ENCODE measurements at places on chromosomes 16 and 17.
A peak's percentile ranks its signal among the peaks of the same experiment; 100 is the strongest.

- DNase-seq = no peak
Observed at GRCh38 chr17:2982854-2983253, 80.6 kb downstream of the OR1D5 start.

DNA sequence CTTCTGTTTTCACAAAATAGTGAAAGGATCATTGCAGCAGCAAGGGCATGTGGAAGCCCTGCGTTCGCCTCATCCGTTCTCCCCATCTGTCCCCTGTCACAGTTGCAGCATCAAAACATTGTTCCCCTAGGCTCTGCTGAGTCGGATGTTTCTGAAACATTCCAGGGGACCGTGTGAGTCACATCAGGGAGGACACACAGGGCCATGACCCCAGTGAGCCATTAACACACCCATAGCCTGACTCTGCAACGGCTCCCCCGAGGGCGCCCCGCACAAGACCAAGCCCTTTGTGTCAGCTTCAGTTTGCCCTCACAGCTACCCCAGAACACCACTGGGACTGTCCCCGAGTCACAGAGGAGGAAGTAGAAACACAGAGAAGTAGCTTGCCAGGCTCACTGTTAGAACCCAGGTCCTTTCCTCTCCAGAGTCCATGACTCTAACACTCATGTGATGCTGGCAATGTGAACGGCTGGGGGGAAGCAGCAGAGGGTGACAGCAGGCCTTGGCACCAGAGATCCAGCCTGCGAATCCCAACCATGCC is 63.3 kb upstream of the HSBP1 start:
- DNase-seq = no peak

- peak; percentile 24 for DNase-seq
Observed at GRCh38 chr17:67434061-67434525, 57.0 kb downstream of the PITPNC1 start.

GRCh38 chr17:69819316-69820087 is 255.5 kb upstream of the KCNJ16 start:
- no peak for DNase-seq

GRCh38 chr17:15311996-15312395 is 29.4 kb downstream of the TEKT3 start:
- DNase-seq = no peak

GRCh38 chr16:81688182-81688581 is 90.9 kb upstream of the PLCG2 start:
- no peak for DNase-seq

DNA sequence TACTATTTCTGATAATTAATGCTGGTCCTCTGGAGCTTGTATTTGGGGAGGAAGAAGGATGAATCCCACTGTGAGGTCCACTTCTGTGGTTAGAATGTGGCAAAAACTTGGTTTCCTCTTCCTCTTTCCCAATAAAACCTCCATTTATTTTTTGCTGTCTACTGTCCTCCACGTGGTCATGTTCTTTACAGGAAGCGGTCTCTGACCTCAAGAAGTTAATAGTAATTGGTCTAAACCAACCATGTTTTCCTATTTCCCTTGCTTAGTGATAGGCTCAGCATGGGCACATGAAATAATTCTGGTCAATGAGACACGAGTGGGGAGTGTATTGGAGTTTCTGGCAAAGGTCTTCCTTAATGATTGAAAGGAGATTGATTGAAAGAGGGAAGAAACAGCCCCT is 33.9 kb downstream of the CHP2 start:
- DNase-seq = no peak

DNA sequence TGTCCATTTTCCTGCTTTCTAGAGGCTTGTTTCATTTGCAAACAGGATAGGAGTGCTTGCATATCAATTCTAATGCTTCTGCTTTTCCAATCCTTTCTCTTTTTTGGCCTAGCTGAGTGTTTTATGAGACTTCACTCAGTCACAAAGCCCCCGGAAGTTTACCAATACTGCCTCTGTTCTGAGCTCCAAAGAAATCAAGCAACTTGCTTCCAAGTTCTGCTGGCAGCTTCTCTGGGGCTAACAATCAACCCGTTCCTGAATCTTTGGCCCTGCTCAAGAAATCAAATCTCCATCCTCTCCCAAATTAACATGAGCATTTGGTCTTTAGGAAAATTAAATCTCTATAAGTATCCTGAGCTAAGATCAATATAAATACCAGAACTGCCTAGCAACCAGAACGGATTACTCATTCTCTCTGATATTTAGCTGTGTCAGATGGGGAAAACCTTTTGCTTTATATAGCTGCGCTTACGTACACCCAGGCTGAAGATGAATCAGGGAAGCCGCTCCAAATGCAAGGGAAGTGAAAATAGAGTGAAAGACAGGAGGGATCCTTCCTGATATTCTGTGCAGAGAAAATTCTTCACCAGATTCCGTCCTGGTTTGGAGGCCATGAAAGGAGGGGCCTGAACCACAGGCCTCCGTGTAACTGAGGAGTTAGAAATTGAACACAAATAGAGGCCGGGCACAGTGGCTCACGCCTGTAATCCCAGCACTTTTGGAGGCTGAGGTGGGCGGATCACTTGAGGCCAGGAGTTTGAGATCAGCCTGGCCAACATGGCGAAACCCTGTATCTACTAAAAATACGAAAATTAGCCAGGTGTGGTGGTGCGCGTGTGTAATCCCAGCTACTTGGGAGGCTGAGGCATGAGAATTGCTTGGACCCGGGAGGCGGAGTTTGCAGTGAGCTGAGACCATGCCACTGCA is 23.3 kb upstream of the GRB2 start:
- DNase-seq = no peak

GRCh38 chr17:17030515-17031211 is 11.6 kb upstream of the MPRIP start:
- no peak for DNase-seq

GRCh38 chr17:65362826-65363225 is 198.6 kb downstream of the AXIN2 start:
- no peak for DNase-seq

- DNase-seq = no peak
Observed at GRCh38 chr16:49529411-49530045, 155.9 kb downstream of the C16orf78 start.
